Activated CD4-positive, alpha-beta memory T cell treated with anti-CD3 and anti-CD28 coated beads for 36 hours (primary cell): ENCODE measurements at places on chromosomes 12 and 14. TPM values are rescaled to one million over a fixed set of nuclear protein-coding genes. Genes with fewer than 3 reads are reported as not detected.

The LGR5 gene
- not detected for total RNA-seq

The PDE3A gene
- total RNA-seq: not detected

The AVPR1A gene
- not detected for total RNA-seq

The RASAL1 gene
- total RNA-seq: 4.9 TPM

The STRN3 gene
- total RNA-seq: 19.4 TPM

The SPX gene
- total RNA-seq: 0.36 TPM
